Type B pancreatic cell (in vitro differentiated cells): ENCODE measurements at places on chromosomes 1 and 21.
A peak's percentile ranks its signal among the peaks of the same experiment; 100 is the strongest.

DNA sequence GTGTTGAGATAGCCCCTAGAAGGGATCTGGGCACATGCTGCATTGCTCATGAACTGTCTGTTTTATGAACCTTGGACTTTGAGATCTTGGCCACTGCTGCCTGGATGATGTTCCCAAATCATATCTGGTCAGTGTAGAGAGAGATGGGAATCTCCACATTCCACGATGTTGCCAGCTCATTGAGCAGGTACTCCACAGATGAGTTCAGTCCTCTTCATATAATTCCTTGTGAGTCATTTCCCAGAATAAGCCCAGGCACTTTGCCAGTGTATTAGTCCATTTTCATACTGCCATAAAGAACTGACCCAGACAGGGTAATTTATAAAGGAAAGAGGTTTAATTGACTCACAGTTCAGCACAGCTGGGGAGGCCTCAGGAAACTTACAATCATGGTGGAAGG lies 254.0 kb upstream of the RUNX1 start:
- no peak for DNase-seq

DNA sequence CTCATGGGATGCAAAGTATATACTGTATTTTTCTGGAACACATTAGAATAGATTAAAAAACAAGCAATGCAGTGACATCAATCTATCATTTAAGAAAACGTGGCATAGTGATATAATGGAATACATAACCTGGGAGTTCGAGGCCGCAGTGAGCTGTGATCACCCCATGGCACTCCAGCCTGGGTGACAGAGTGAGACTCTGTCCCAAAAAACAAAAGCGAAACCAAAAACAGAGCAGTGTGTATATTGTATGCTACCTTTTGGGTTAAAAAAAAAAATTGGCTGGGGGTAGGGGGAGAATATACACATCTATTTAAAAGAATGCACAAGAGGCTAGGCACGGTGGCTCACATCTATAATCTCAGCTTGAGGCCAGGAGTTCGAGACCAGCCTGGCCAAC lies 13.5 kb downstream of the SLC2A1 start:
- DNase-seq = no peak

- DNase-seq = no peak
These were observed 12.4 kb upstream of the SHISA4 start for GRCh38 chr1:201876148-201876818.

GRCh38 chr21:21200103-21200938 lies 202.1 kb downstream of the NCAM2 start:
- DNase-seq = no peak

- DNase-seq = no peak
These were observed 73.9 kb upstream of the HAO2 start for GRCh38 chr1:119294722-119295121.

- DNase-seq = no peak
These were observed 7.6 kb upstream of the EIF4G3 start for GRCh38 chr1:21184276-21184675.

DNA sequence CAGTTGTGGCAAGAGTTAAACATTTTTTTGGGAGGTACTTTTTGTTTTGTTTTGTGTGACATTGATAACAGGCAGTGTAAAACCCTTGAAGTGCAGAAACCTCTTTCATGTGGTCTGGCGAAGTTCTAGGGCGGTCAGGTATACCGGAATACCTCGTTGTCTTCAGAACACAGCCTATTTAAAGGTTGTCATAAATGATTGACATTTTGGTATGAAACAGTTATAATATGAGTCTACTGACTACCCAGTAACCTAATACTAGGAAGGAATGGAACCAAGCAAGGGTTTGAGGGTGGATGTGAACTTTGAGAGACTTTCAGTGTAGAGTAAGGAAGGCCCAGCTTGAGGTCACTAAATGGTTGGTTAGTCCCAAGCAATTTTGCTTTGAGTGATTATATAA lies 40.5 kb downstream of the PATJ start:
- no peak for DNase-seq

DNA sequence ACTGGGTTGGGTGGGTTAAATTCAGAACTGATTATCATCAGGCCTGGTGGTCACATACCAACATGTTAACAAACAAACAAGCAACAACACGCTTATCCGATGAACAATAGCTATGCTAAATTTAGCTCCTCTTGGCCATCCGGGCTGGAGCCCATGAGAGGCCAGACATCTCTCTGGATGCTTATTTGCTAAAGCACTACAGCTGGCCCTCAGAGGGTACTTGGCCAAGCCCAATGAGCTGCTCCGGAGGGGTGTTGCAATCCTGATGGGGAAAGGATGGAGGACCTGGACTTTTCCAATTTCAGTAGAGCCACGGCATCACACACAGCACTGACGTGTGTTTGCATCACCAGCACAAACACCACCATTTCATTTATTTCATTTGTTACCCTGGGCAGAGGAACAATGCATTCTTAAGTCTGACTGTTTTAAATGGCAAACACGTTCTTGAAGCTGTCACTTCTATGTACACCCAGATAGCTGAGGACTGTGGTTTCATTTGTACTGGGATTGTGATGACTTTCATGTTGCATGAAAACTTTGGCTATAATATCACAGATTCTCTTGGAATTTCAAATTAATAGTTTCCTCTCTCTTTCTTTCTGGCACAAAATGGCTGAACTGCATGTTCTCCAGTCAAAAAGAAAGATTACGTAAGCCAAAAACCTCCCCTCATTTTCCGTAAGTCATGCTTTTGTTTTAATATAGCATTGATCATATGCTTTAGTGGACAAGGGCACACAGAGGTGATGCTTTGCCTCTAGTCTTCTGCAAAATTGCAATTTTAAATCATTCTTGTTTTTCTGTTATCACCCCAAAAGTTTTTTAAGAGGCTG lies 359.8 kb upstream of the KAZN start:
- no peak for DNase-seq

DNA sequence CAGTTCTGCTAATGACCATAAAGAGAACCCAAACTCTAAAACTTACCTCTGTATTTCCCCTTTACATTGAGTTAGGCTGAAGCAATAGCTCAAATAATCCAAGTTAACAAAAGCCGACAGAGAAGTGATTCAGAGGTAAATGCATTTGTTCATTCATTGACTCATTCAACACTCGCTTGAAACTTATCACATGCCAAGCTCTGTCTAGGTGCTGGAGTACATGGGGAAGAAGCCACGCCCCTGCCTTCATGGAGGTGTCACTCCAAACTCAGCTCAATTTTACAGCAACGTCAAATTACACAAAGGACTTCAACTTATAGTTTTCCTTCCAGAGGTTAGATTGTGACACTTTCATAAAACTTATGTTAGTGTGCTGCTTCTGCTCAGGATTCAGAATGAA lies 45.8 kb downstream of the SLC25A24 start:
- DNase-seq = no peak

- peak; percentile 16 for DNase-seq
These were observed 115.0 kb upstream of the GRIK3 start for GRCh38 chr1:37149296-37149695.

DNA sequence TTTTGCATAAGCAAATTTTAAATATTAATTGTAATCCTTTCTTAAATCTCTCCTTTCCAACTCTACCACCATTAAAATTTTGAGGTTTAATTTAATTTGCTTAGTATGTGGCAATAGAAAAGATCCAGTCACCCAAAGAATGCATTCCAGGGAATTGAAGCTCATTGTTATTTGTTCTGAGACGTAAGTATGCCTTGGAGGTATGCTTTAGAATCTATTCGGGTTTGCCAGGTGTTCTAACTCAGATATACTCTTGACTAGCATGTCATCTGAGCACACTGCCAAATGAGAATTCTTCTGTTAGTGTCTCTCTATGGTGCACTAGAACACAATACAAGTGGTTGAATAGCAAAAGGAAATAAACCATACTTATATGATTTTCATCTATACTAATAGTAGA lies 813.6 kb upstream of the ADGRL2 start:
- DNase-seq = no peak

- no peak for DNase-seq
These were observed 459.3 kb downstream of the ADGRL2 start for GRCh38 chr1:82260051-82260450.

DNA sequence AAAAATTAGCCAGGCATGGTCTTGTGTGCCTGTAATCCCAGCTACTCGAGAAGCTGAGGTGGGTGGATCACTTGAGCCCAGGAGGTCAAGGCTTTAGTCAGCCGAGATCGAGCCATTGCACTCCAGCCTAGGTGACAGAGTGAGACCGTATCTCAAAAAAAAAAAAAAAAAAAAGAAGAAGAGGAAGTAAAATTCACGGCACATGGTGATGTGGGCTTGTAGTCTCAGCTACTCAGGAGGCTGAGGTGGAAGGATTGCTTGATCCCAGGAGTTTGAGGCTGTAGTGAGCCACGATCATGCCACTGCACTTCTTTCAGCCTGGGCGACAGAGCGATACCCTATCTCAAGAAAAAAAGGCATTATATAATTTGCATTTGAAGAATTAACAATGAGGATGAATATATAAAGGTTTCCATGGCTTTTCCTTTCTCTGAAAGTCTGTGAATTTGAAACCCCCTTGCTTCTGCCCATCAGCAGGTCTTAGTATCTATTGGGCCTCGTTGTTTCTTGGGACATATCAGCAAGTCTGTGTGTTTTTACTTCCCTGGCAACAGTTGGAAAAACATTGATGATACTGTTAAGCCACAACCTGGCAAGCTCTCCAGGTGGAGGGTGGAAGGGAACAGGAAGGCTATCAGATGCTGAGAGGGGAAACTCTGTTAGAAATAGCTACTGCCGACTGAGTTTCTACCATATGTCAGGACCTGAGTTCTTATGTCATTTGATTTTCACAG lies 4.6 kb upstream of the PLA2G2D start:
- no peak for DNase-seq

- no peak for DNase-seq
These were observed 132.3 kb downstream of the GLIS1 start for GRCh38 chr1:53606651-53607051.

DNA sequence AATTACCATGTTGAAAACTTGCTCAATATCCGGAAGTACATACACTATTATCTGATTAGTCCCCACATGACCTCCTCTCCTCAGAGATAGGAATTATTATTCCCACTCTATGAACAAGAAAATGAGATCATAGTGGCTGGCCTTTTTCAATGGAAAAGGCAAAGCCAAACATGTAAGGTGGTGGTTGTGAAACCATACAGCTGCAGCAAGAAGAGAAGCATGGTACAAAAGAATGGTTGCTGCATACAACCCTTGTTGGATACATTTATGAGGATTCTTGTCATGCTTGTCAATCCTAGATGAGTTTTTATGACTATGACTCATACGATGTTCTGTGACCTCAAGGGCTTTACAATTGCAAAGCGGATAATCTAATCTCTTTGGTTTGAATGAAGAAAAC lies 514.7 kb downstream of the PLPP3 start:
- DNase-seq = no peak

GRCh38 chr1:39282537-39283216 lies 78.2 kb downstream of the MACF1 start:
- no peak for DNase-seq
